Activated T-helper 2 cell treated with anti-CD3 and anti-CD28 coated beads, Interferon-gamma antibody, Interleukin-2, Interleukin-4, amounts not matched to agents 10 μg/mL and 5 μg/mL and 100 μg/mL, durations not matched to agents 14 hours and 24 hours and 36 hours (primary cell): ENCODE measurements at places on chromosomes 7 and 10.

DNA sequence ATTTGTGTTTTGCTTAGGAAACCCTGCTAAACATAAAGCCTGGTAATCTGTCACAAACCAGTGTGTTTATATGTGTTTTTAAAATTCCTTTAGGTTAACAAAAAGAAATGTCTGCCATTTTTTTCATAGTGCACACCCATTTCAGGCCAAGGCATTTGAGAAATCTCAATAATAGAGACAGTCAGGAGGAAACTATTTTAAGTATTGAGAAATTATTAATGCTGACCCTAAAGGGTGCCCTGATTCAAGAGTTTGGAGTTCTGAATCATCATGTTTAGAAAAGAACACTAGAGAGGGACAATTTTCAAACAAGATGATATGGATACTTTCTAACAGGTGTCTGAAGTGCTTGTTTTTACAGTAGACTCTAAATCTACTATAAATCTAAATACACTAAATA is 28.7 kb downstream of the MALRD1 start:
- H3K27ac ChIP-seq = no peak overlapping the region
- H3K27me3 ChIP-seq = no peaks in the 10 kb centered on the region
- no peak for DNase-seq
- H3K4me1 ChIP-seq = no peaks in the 10 kb centered on the region
- no peak overlapping the region for H3K4me3 ChIP-seq
- H3K36me3 ChIP-seq = no peaks in the 10 kb centered on the region

- no peak for DNase-seq
- peaks cover 3% of the 10 kb centered on the region for H3K4me1 ChIP-seq
- no peak overlapping the region for H3K4me3 ChIP-seq
- H3K27ac ChIP-seq = no peak overlapping the region
- no peaks in the 10 kb centered on the region for H3K27me3 ChIP-seq
These were observed 195.2 kb downstream of the DOCK4 start for GRCh38 chr7:112010994-112011393.

DNA sequence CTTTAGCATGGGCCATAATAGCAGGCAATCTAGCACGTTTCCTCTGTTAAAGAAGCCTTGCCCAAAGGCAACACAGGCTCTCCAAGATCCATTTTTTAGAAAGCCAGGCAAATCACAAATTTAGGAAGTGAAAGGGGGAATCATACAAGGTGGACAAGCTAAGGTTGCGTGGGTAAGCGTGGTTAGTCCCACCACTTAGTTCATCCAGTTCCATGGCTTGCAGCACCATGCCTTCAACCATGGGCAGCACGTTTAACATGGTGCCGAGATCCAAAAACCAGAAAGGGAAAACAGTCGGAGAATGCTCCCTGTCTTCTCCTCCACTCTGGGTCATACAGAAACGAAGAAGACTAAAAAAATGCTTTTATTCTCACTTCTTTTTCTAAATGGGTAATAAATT is 234.4 kb upstream of the IMMP2L start:
- no peaks in the 10 kb centered on the region for H3K36me3 ChIP-seq
- no peak for DNase-seq
- no peaks in the 10 kb centered on the region for H3K4me1 ChIP-seq
- H3K27me3 ChIP-seq = no peaks in the 10 kb centered on the region
- no peak overlapping the region for H3K4me3 ChIP-seq

DNA sequence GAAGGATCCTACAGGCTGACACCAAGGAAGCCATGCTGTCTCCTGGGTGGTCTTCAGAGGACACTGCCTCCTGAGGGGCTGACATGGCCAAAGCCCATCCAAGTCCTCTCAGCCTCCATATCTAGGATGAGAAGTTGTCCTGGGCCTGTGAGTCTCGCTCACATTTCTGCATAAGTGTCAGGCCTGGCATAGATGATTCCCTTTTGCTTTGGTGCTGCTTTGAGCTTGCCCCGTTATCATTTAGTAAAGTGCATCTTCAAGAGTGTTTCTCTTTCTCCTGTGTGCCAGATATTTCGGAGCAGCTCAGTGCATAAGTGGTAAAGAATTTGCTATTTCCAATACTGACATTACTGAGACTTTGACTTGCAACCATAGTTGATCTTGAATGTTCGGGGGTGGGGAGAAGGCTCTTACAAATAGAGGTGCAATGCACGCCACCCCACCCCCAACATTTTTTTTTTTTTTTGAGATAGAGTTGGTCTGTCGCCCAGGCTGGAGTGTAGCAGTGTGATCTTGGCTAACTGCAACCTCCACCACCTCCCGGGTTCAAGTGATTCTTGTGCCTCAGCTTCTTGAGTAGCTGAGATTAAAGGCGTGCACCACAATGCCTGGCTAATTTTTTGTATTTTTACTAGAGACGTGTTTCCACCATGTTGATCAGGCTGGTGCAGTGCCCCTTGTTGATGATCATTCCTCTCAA is 9.1 kb downstream of the PTER start:
- peaks cover 38% of the 10 kb centered on the region for H3K36me3 ChIP-seq
- H3K4me3 ChIP-seq = no peak overlapping the region
- no peak overlapping the region for H3K27ac ChIP-seq
- H3K4me1 ChIP-seq = peaks cover 12% of the 10 kb centered on the region

DNA sequence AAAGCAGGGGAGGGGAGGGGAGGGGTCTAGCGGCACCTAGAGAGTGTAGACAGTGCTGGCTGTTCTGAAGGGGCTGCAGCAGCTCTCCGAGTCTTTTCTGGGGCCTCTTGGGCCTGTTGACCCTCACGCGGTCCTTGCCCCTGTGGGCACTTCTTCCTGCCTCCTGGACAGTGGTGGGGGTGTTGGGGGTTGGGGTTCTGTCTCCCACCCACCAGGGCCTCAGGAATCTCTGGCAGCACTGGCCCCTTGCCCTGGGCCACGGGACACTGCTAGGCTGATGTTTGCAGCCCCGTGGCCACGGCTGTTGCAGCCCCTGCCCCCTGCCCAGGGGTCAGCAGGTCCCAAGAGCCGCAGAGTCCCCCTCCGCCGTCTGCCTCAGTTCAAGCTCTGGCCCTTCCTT is 68.9 kb upstream of the INPP5A start:
- no peak overlapping the region for H3K4me3 ChIP-seq
- H3K27me3 ChIP-seq = peaks cover 7% of the 10 kb centered on the region
- no peaks in the 10 kb centered on the region for H3K36me3 ChIP-seq
- no peak overlapping the region for H3K27ac ChIP-seq
- H3K4me1 ChIP-seq = peaks cover 8% of the 10 kb centered on the region
